ENCODE measurements at places on chromosomes 12 and 14. TPM values are rescaled to one million over a fixed set of nuclear protein-coding genes. Genes with fewer than 3 reads are reported as not detected.

GRCh38 chr14:33792720-33793368 is 158.0 kb downstream of the EGLN3 start:
- DNase-seq, result peak; percentile 84

DNA sequence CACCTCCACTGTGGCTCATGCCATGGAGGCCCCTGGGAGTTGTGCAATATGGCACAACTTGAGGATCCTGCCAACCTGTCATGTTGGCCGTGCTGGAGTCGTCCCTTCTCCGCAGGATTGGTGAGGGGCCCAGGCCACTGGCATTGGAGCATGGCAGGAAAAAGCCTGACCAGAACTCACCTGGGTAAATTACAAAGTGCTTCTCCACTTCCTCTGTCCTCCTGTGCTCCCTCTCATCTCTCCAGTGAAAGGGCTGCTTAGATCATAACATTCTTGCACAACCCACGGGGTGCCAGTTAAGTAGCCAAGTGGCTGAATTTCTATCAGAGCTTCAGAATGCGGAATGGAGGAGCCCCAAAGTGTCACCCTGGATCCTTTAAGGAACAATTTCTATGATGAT is 381.0 kb downstream of the DPF3 start:
- DNase-seq, result no peak

DNA sequence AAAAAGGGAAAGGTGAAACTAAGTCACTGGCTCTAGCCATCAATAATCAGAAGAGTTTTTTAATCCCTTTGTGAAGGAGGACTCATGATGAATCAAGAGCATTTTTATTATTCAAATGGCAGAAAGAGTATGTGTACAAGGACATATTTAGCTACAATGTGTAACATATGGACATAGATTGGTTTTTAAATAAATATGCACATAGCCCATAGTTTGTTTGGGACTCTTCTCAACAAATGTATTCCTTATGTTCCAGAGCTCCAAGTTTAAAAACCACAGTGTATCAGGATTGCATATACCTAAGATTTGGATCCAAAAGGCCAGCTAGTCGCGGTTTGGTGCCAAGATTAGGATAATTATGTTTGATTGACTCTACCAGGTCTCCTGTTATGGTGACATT is 104.2 kb downstream of the C12orf50 start:
- no peak for DNase-seq

DNA sequence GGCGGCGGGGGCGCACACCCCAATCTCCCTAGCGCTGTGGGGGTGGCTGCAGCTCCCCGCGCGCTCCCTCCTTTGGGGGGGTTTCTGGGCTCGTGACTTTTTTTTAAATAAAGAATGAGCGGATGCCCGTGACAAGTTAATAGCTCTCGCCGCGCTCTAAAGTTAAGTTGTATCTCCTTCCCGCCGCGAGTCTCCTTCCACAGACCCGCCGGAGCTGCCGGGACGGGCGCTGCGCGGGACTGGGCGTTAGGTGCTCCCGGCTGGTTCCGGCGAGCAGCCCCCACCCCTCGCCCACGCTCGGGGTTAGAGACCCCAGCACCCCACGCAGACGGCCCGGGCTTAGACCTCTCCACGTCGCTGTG is 82.6 kb upstream of the HMGA2 start:
- no peak for DNase-seq

GRCh38 chr12:100995201-100995600 is 200.6 kb downstream of the ANO4 start:
- no peak for DNase-seq

DNA sequence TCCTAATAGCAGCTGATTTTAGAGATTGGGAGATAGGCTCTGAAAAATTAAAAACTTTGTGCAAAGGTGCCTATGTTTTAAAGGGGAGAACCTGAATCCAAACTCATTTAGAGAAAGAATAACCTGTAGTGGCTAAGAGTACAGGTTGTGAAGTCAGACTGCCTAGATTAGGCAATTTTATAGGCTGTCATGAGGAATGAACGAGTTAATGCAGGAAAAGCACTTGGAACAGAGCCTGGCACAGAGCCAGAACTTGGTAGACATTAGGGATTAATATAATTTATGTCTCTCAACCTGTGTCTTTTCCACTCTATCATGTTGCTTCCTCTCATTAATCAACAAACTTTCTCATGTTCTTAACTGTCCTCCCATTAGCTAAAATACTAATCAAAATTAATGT is 98.1 kb downstream of the WIF1 start:
- no peak for DNase-seq

The OAS2 gene
- 5.0 TPM for total RNA-seq

The KRT82 gene
- total RNA-seq, result not detected

The OR11H12 gene
- not detected for total RNA-seq

The IL26 gene
- total RNA-seq, result not detected
